ENCODE measurements at places on chromosomes 5 and 9. TPM values are rescaled to one million over a fixed set of nuclear protein-coding genes. Genes with fewer than 3 reads are reported as not detected.

DNA sequence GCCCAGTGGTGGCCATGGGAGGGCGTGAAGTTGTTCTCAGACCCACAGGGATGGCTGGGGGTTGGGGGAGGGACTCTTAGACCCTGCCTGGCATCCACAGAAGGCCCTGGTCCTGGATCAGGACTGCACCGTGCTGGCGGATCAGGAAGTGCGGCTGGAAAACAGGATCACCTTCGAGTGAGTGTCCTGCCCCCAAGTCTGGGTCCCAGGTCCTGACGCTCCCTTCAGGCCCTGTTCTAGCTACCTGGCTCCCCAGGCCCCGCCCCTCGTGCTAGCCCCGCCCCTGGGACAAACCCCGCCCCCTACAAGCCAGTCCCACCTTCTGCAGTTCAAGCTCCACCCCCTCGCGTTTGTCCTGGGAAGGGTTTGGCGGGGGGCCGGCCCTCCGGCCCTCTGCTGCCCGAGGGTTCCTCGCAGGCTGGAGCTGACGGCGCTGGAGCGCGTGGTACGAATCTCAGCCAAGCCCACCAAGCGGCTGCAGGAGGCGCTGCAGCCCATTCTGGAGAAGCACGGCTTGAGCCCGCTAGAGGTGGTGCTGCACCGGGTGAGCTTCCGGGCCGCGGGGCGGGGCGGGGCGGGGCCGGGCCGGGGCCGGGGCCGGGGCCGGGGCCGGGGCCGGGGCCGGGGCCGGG lies 12.9 kb downstream of the RGS14 start:
- DNase-seq, result peak; percentile 70

DNA sequence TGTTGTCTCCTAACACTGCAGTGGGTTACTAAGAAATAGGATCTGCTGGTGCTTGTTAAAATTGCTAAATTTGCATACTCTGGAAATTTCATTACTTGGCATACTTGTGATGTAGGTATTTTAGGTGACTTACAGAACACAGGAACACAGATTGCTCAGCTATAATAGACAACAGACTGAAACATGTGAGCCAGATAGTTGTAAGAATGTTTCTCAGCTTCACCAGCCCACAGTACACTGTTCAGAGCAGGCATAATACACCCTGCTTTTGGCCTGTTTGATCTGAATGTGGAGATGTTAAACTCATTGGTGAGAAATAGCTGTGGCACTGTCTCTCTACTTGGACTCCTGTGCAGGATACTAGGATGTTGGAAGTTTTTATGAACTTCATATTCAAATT lies 275.7 kb downstream of the CSNK1G3 start:
- DNase-seq, result no peak

GRCh38 chr5:53568871-53569270 lies 8.4 kb downstream of the NDUFS4 start:
- no peak for DNase-seq

DNA sequence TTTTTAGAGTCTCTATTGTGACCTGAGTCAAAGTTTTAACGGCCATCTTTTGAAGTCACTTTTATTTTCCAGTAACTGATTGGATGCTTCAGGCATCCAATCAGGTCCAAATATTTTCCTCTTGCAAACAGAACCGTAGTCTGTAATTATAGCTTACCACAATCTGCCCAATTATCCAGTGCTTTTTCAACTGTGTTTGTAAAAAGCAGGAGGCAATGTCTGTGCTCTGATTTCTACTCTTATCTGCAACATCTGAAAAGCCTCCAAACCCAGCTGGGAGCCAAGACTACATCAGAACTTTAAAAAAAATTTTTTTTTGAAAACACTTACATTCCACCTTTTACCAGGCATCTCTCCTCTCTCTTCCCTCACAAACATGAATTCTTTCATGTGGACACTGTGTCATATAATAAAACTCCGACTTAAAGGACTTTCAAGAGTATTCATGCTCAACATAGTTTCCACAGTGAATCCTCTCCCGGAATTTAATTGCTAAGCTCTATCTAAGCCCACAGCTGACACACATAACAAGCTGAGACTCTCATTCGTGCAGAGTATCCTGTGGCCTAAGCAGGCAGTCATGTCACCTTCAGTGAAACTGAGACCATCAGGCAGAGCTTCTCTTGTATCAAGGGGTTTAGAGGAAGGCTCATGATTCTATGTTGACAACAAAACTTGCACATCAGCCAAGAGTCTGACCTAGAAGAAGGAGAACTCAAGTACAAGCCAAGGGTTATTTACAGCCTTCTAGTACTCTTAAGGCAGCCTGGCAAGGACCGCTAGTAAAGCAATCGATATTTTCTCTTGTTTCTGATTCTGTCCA lies 272.7 kb downstream of the TLE1 start:
- DNase-seq, result no peak

- DNase-seq, result no peak
Measured at GRCh38 chr5:56264417-56265025, 31.4 kb upstream of the ANKRD55 start.

DNA sequence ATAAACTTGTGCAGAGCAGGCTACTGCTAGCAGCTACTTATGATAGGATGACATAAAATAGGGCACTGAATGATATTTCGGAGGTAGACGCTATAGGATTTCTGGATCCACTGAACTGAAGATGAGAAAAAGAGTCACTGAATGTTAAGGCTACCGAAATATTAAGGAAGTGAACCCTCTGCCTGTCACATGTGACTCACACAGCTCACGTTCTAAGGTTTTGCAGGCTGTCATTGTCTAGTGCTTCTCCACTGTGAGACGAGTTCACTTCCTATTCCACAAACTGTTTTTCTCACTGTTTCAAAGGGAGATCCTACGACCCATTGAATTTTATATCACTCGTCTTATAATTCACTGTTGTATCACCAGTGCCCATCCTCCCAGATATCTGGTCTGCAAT lies 100.8 kb downstream of the CTNND2 start:
- DNase-seq, result no peak

DNA sequence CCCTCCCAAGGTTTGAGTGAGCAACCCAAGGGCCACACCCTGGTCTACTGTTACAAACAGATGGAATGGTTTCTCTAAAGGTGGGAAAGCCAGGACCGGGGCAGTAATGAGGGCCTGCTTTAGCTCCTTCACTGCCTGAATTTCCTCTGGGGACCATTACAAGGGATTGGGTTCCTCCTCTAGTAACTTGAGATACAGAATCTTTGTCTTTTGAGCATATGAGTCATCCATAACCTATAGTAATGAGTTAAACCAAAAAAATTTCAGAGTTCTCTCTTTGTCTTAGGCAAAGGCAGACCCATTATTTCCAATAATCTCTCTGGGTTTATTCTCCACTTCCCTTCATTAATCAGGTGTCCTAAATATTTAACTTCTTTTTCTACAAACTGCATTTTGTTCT lies 618.8 kb downstream of the HINT1 start:
- DNase-seq, result no peak

DNA sequence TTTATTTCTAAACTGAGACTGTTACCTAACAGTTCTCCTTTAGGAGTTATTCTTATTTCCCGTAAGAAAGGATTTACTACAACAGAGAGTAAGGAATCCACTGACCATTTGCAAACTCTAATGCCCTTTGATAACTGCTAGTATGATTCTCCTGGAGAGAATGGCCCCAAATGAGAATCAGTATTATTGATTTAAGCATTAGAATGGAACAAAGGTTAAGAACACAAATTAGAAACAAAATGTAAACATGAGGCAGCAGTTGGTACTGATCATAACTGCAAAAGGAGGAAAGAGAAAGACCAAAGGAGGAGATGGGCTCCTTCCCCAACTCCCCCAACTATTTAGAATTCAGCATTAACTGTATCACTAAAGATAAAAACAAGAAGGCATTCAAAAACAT lies 30.7 kb downstream of the PSIP1 start:
- no peak for DNase-seq

DNA sequence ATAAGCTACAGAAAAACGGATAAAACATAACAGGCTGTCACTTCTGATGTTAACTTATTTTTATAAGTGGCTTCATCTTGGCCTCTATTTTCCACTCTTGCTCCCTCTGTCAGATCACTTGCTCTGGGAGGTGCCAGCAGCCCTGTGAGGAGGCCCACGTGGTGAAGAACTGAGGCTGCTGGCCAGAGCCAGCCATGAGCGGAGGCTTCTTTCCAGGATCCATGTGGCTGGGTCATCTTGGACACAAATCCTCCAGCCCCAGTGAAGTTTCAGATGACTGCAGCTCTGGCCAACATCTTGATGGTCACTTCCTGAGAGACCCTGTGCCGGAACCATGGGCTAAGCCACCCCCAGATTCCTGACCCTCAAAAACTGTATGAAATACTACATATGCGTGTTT lies 7.5 kb upstream of the CMBL start:
- DNase-seq, result no peak

Gene ACOT12
- 0.91 TPM for polyA plus RNA-seq

Gene IER5L
- 16.6 TPM for polyA plus RNA-seq

Gene SOHLH1
- not detected for polyA plus RNA-seq

Gene FOXD4L3
- polyA plus RNA-seq, result not detected

Data from right renal pelvis (tissue), 4 donors.